AG04450 (cell line): ENCODE measurements at places on chromosomes 7 and 10. TPM values are rescaled to one million over a fixed set of nuclear protein-coding genes. Genes with fewer than 3 reads are reported as not detected.

AKR1D1 gene
- not detected in 2 replicates for polyA plus RNA-seq

OR2A1 gene
- not detected in 2 replicates for polyA plus RNA-seq

PRKCQ gene
- 0.10 and 0.26 TPM in 2 replicates for polyA plus RNA-seq

SCD gene
- polyA plus RNA-seq, result 133 and 148 TPM in 2 replicates

NRBF2 gene
- 27.7 and 34.5 TPM in 2 replicates for polyA plus RNA-seq

DNA sequence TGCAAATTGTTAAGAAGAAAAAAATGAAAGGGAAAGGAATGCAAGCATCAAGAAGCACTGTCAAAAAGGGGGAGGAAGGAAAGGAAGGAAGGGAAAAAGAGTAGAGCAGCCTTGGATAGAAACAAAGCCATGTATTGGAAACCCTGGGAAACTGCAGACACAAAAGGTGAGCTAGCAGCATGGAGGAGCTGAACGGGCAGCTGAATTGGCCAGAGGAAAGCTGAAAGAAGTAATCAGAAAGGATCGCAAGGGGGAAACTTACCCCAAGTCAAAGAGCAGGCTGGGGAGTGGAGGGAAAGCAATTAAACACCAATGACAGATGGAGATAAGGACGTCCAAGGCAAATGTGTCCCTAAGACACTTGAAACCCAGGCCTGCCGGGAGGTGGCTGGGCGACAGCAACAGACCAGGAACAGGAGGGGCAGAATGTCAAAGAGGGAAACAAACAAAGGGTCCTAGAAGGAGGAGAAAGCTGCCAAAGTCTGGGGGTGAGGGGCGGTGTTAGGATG is 93.8 kb upstream of the SVIL start:
- DNase-seq, result no peak

GRCh38 chr10:114541081-114541796 is 116.8 kb downstream of the ABLIM1 start:
- DNase-seq, result peak; percentile 80

DNA sequence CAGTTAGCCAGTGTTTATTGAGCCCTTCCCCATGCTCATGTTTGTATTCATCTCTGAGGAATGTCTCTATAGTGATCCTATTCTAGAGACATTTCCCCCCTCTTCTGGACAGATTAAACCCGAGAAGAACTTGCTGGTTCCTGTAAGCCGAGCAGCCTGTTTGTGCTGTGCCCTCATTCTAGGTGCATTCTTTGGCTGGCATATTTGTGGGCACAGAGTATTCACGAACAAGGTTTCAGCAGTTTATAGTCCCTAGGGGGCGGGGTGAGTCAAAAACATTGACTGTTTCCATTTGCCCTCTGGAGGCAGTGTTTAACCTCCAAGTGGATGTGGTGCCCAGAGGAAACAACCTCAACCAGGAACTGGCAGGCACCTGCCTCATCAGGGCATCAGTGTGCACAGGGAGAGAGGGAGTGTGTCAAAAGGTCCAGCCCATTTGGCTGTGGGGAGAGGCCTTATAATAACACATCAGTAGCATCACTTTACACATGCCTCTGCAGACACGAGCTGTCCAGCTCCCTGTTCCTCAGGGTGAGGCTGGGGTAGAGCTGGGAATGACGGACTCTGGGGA is 273.3 kb upstream of the LRGUK start:
- peak; percentile 61 for DNase-seq

DNA sequence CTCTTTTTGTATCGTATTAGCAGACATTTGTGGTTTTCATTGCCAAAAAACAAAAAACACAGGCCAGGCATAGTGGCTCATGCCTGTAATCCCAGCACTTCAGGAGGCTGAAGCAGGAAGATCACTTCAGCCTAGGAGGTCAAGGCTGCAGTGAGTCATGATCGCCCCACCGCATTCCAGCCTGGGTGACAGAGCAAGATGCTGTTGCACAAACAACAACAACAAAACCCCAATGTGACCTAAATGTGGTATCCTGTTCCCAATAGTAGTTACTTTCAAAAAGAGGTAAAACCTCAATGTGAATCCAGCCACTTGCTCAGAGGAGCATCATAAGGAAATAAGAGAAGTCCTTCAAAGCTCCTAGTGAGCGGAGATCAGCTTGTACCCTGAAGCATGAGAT is 45.8 kb upstream of the SKAP2 start:
- DNase-seq, result no peak

DNA sequence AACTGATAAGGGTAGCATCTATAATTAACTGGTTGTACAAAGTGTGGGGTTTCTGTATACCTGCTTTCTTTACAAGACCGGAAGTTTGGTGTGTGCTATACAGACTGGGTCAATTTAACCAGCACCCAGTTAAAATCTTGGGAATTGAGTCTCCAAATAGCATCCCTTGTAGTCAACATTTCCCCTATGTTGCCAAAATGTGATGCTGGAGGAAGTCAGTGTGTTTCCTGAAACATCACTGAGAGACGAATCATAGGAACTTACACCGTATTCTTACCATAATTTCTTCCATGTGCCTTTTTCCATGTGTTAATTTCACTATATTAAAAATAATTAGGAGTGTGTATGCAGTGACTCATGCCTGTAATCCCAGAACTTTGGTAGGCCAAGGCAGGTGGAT is 1.7 kb downstream of the AKR1C4 start:
- DNase-seq, result no peak

DNA sequence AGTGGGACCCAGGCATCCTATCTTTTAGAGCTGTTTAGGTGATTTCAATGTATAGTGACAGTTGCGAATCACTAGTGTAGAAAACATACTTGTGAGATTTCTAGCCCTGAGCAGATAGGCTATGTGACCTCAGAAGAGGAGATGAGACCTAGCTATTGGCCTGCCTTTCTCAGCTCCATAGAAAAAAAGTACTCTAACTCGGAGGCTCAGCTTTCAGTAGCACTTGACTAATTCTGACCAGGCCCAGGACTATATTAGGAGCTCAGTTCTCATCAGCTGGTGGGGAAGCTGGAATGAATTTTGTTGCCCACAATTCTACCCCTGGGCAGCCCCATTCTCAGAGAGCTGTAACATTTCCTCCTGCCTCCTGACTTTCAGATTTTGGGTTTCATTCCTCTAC is 179.9 kb upstream of the NAMPT start:
- DNase-seq, result no peak

- no peak for DNase-seq
Observed at GRCh38 chr7:39624935-39625694, 1.7 kb downstream of the RALA start.

GRCh38 chr7:75537731-75538130 is 45.6 kb downstream of the SPDYE5 start:
- DNase-seq, result no peak

DNA sequence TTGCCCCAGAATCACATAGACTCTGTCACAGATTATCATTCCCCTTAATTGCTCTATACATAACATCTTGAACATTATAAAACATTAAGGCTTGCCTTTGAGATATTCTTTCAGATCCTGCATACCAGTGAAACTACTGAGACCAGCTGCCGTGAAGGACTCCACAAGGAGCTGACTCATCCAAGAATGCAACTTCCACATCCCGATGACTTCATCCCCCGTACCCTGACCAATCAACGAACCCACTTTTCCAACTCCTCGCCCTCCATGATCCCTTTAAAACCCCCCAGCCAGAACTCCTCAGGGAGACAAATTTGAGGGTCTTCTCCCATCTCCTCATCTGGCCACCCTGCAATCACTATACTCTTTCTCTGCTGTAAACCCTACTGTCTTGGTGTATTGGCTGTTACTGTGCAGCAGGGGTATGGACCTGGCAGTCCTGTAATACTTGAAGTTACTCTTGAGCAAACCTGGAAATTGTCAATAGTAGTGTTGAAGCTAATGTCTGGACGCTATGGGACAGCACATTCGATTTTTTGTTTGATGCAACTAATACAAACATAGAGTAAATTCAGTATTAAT is 49.8 kb downstream of the HTR5A start:
- no peak for DNase-seq

DNA sequence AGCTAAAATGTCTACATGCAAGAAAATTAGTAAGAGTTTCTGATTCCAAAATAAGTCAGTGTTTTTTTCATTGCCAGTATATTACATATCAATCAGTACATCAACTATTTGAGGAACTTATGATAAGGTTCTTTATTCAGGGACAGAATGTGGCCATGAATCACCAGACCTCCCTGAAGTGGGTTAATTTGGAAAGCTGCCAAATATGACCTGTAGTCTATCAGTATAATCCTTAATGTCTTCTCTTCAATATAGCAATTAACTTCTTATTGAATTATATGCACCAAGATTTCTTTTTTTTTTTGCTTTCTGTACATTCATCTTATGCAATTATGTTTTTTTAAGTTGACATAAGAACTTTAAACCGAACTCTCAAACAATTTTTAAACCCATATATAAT is 714.5 kb upstream of the POT1 start:
- DNase-seq, result no peak

DNA sequence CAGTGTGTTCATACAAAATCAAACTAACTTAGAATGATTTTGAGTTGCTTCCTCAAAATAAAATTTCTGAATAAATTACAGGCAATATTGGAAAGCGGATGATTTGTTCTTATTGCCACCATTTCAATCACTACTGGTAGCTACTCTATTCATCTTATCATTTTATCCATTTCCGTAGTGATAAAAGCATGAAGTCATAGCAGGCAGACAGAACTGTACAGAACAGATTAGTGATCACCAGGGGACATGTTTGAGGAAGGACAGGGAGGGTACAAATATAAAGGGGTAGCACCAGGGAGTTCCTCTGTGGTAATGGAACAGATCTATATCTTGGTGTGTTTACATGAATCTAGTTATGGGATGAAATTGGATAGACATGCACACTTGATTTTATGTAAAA is 138.5 kb downstream of the WNT2 start:
- no peak for DNase-seq

- no peak for DNase-seq
Observed at GRCh38 chr10:112775892-112776674, 174.0 kb upstream of the TCF7L2 start.

- no peak for DNase-seq
Observed at GRCh38 chr7:147296986-147297385, 1180.4 kb downstream of the CNTNAP2 start.

DNA sequence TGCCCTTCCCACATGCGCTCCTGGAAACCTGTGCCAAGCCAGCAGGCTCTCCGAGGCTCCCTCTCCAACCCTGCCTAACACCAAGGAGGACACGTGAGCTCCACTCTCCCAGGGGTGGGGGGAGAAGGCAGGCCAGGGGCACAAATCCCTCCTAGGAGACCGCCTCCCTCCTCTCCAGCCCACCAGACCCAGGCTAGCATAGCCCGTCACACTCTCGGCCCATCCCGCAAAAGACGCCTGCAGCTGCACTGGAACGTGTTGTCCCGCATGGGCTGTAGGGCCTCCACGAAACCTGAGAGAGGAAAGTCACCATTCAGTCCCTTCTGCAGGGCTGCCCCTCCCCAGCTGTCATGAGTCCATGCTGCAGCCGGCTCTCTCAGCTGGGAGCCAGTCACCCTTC is 126.3 kb downstream of the MAD1L1 start:
- DNase-seq, result no peak
